ENCODE measurements at places on chromosomes 12 and 14. TPM values are rescaled to one million over a fixed set of nuclear protein-coding genes. Genes with fewer than 3 reads are reported as not detected.

SIX6 gene
- total RNA-seq: not detected

CPNE6 gene
- not detected for total RNA-seq

REP15 gene
- total RNA-seq: 0.97 TPM

MYH6 gene
- total RNA-seq: not detected

MAP1LC3B2 gene
- 0.32 TPM for total RNA-seq

IFI27 gene
- total RNA-seq: 748 TPM

TMPRSS12 gene
- not detected for total RNA-seq

NRL gene
- total RNA-seq: 0.76 TPM

CARMIL3 gene
- total RNA-seq: not detected

GPRC5A gene
- 14.3 TPM for total RNA-seq

FBLN5 gene
- total RNA-seq: 1.2 TPM

C12orf54 gene
- total RNA-seq: not detected

TAS2R42 gene
- not detected for total RNA-seq

A2M gene
- 3.5 TPM for total RNA-seq

KLRG1 gene
- total RNA-seq: 40.9 TPM

ACSM4 gene
- total RNA-seq: not detected

MAP3K9 gene
- under 0.01 TPM for total RNA-seq

KRT80 gene
- total RNA-seq: 11.1 TPM

AMDHD1 gene
- total RNA-seq: not detected

DCN gene
- 47.1 TPM for total RNA-seq

SMOC1 gene
- total RNA-seq: not detected

SLC39A9 gene
- 115 TPM for total RNA-seq

NRIP2 gene
- not detected for total RNA-seq

RNF212B gene
- not detected for total RNA-seq

SIX4 gene
- total RNA-seq: 4.4 TPM

P3H3 gene
- total RNA-seq: 81.9 TPM

HOXC9 gene
- not detected for total RNA-seq

CLEC2B gene
- total RNA-seq: 39.8 TPM

YAF2 gene
- 17.9 TPM for total RNA-seq

SYT1 gene
- 6.8 TPM for total RNA-seq

TDRD9 gene
- total RNA-seq: 1.3 TPM

EGLN3 gene
- 0.91 TPM for total RNA-seq

Measured in epithelial cell of umbilical artery (primary cell).